ENCODE measurements at places on chromosomes 11 and 22.

GRCh38 chr11:34242037-34242625 lies 115.7 kb downstream of the ABTB2 start:
- peak; percentile 97 for DNase-seq

DNA sequence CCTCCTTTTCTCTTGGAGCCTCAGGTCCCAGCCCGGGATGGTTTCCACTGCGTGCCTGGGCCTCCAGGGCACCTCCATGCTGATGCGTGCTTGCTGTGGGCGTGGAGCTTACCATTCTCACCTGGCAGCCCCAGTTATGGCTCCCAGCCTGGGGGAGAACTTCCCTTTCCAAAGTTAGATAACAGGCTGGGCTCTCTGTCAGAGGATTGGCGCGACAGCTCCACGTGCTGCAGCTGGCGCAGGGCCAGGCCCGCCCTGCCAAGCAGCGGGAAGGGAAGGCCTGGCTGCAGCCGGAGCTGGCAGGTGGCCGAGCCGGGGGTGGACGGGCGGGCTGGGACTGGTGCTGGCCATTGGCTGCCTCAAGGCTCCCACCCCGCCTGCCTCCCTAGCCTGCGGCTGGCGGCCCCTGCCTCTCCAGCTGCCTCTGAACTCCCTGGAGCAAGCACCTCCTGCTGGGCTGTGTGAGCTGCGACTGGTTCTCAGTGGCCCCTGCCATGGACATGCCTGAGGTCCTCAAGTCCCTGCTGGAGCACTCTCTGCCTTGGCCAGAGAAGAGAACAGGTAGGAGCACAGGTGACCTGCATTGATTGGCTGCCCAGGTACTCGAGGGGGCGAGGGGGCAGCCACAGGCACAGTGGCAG lies 14.6 kb upstream of the TEF start:
- peak; percentile 82 for DNase-seq

GRCh38 chr22:22157348-22157725 lies 87.2 kb upstream of the VPREB1 start:
- DNase-seq, result no peak

GRCh38 chr11:102476812-102477211 lies 24.2 kb upstream of the TMEM123 start:
- DNase-seq, result peak; percentile 43

GRCh38 chr11:27405134-27405533 lies 42.1 kb upstream of the CCDC34 start:
- DNase-seq, result no peak

GRCh38 chr11:120774591-120775386 lies 249.1 kb upstream of the TBCEL start:
- DNase-seq, result no peak

DNA sequence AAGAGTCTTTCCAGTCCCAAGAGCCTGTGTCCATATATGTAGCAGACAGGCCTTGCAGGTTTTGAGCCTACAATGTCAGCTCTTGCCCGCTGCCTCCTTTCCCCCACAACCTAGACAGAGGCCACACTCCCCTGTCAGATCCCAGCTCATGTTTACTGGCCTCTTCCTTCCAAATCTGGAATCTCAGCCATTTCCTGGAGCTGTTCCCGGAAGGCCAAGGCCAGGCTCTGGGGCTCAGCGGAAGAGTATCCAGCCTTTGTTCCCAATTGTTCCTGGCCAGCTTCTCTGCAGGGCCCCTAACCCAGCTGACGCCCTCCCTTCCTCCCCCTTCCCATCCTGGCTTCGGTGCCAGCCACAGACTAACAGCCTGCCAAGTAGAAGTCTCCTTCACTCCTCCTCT lies 1.0 kb upstream of the ROBO4 start:
- no peak for DNase-seq

- peak; percentile 11 for DNase-seq
Observed at GRCh38 chr11:20647976-20648565, 21.3 kb upstream of the NELL1 start.

GRCh38 chr11:26493616-26494015 lies 78.4 kb downstream of the MUC15 start:
- no peak for DNase-seq

GRCh38 chr11:73949912-73950311 lies 914 bp upstream of the DNAJB13 start:
- DNase-seq, result no peak

DNA sequence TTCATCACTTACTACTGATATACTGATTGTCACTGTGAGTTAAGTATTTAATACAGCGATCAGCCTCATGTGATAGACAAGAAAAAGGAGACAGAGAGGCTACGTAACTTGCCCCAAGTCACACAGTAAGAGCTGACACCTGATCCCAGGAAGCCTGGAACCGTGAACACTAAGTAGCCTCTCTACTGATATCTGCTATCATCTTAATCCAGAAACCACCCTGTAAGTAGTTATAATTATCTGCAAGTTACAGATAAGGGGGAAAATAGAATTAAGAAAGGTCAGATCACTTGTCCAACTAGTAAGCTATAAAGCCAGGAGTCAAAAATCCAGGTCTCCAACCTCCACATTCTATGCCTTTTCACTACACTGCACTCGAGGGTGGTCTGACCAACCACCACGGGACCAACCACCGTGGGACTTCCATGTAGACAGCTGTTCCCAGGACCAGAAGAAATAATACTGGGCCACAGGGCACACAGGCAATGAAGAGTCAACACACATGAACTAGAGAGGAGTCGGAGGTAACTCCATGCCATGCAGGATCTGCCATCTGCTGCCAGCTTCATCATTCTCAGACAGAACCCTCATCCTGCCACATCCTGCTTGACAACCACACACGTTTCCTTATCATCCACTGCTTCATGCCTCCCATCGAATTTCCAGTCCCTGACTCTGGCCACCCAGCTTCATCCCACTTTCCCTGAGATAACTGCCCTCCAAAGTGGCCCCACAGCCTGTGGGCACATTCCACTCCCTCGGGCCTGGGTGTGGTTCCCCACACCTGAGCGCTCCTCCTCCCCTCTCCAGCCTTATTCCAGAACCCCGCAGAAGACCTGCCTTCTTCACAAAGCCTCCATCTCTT lies 58.6 kb downstream of the MICAL3 start:
- no peak for DNase-seq

DNA sequence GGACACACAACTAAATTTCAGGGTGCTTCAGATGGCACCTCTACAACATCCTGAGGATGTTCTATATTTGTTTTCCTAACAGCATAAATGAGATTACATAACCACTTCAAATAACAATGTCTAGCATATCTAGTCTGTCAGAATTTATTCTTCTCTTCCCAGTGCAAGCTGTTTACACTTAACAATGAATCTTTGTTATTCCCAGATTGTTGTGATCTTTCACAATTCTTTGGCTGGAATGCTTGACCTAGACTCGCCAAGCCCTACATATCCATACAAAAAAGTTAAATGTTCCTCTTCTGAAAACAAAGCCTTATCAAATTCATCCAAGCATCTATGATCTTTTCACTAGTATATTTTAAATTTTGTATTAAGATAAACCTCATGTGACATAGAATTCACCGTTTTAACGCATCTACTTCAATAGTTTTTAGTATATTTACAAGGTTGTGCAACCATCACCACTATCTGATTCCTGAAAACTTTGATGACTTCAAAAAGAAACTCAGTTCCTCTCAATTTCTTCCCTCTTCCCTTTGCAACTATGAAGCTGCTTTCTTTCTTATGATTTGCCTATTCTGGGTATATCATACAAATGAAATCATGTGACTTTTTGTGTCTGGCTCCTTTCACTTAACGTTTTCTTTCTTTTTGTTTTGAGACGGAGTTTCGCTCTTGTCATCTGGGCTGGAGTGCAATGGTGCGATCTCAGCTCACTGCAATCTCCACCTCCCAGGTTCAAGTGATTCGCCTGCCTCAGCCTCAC lies 61.7 kb upstream of the CHRNA10 start:
- DNase-seq, result no peak

DNA sequence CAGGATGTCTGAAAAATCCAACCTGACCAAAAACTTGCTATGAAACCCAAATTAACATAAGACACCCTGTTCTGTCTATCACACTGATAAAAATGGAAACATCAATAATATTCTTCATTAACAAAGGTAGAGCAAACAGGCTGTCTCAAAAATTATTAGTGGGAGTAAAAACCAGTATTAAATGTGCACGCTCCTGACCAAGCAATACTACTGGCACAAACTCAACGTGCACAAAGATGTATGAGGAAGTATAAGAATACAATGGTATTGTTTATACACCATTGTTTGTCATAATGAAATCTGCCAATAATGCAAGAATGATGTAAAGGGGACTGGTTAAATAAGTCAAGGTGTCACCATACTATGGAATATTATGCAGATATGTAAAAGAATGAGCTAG lies 288.5 kb downstream of the MN1 start:
- no peak for DNase-seq

DNA sequence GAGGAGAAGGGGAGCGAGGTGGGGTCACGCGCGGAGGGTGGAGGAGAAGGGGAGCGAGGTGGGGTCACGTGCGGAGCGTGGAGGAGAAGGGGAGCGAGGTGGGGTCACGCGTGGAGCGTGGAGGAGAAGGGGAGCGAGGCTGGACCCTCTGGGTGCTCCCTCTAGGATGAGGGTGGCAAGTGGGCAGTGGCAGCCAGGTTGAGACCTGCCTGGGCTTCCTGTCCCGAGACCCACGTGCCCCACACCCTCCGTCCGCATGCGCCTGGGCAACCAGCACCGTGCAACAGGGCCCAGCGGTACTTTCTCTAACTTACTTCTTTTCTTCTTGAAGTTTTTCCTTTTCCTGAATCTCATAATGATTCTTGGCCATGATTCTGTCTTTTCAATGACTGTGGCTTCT lies 11.1 kb downstream of the MRPL21 start:
- DNase-seq, result no peak

- DNase-seq, result peak; percentile 69
Observed at GRCh38 chr11:355581-356458, 13.5 kb upstream of the B4GALNT4 start.

DNA sequence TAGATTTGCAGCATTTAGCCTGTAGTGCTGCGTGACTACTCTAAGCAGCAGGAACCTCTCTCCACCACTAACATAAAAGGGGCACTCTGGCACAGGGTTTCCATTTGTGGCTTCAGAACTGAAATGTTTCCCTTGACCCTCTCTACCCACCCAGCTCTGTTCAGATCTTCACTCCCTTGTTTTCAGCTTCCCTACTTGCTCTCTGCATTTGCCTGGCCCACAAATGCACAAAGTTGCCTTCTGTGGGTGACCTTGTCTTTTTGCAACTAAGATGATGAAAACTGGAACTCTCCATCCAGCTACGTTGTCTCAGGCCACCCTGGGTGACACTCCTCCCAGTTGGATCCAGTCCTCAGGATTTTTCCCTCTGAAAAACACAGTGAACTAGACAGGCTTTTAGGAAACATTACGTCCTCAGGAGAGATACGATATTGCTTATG lies 19.8 kb upstream of the PSMA1 start:
- DNase-seq, result no peak

DNA sequence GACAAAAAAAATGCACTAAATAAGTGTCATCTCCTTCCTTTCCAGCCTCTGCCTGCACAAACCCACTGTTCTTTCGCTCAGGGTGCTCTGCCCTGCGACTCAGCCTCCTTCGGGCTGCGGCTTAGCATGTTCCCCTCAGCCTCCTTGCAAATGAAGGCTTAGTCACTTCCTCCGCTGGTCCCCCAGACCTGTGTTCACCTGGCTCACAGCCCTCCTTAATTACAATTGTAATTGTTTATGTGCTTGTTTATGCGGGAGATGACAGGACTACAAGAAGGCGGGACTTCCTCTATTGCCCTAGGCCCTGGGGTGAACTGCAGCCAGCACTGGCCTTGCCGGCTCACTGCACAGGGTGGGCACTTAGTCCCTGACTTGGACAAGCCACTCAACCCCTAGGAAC lies 303.6 kb downstream of the KIRREL3 start:
- no peak for DNase-seq

- no peak for DNase-seq
Observed at GRCh38 chr11:13277768-13278608, at the start of gene BMAL1. TSS of gene BMAL1 (plus strand) at chr11:13277790. CDS start at chr11:13354309, 76,519 bp downstream.

DNA sequence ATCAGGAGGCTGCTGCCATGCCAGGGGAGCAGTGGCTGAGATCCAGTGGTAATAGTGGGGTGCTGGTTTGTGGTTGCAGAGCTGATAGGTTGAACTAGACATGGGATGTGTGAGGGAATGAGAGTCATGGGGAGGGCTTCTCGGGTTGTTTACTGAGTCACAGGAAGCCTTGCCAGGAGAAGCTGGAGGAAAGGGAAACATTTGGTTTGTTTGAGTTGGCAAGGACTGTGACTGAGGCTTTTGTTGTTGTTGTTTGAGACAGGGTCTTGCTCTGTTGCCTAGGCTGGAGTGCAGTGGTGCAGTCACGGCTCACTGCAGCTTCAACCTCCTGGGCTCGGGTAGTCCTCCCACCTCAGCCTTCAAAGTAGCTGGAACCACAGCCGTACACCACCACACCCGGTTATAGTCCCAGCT lies 49.3 kb downstream of the CABIN1 start:
- DNase-seq, result peak; percentile 27

DNA sequence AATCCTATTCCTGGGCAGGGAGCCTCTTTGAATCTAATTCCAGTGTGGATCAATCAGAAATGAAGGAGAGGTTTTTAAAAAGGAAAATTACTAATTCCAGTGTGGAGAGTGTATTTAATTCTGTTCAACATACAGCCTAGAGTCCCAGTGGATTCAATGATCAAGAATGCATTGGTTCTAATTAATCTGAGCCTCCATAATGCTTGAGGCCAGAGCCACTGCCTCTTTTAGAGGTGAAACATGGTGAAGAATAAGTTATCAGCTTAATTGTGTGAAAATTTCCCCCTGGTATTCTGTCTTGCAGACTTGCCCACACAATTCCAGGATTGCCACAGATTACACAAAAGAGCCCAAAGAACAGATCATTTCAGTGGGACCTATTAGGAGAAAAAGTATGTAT lies 87.7 kb downstream of the TECTA start:
- DNase-seq, result no peak

GRCh38 chr22:27487600-27488452 lies 313.7 kb downstream of the MN1 start:
- no peak for DNase-seq

DNA sequence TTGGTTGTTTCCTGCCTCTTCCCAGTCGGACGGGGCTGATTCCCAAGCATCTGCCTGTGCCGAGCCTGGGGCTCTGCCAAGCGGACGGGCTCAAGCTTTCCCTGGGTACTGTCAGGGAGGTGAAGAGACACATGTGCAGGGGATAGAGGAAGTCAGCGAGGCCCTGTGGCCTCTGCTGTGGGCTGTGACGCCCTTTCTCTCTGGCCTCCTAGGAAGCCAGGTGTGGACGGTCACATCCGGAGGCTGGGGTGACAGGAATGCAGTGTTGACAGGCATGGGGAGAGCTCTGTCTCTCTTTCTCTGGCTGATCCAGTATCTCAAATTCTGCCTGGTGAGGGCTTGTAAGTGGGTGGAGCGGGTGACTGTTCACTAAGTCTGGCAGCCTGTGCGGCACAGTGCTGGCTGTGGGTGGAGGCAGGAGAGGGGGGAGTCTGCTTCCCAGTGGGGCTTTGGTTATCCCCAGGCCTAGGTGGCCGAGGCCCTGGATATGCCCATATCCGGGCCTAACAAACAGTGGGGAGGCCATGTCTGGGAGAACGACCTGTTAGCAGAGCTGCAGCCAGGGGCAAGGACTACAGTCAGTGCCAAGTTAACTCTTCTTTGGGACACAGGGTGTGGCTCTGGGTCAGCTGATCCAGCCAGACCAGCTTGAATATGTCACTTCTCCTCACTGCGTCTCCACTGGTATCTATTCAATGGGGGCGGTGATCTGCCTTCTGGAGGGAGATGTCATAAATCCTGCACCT lies 1.9 kb downstream of the KCTD17 start:
- no peak for DNase-seq
